GM12891 (cell line): ENCODE measurements at places on chromosomes 6 and 20.

- no peak for DNase-seq
Observed at GRCh38 chr20:52411611-52412010, 220.0 kb upstream of the ZFP64 start.

- no peak for DNase-seq
Observed at GRCh38 chr20:52224920-52225319, 33.3 kb upstream of the ZFP64 start.

- no peak for DNase-seq
Observed at GRCh38 chr6:46437671-46438221, 53.5 kb downstream of the RCAN2 start.

DNA sequence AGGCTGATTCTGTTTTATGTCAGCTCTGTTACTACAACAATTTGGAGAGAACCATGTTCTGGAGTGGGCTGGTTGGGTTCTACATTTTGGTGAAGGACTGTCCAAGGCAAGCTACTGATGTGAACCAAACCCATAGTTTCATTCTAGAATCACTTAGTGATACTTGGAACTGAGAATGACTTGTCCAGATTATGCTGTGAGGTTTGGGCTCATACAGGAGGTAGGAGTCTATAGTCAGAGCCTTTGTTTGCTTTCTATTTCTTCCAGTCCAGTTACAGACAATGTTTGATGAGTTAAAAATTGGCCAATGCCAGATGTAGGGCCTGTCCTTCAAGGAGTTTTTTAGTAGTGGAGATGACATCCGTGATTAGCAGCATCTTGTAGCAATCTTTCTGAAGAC, 97.9 kb downstream of the LRRC1 start:
- DNase-seq: no peak

DNA sequence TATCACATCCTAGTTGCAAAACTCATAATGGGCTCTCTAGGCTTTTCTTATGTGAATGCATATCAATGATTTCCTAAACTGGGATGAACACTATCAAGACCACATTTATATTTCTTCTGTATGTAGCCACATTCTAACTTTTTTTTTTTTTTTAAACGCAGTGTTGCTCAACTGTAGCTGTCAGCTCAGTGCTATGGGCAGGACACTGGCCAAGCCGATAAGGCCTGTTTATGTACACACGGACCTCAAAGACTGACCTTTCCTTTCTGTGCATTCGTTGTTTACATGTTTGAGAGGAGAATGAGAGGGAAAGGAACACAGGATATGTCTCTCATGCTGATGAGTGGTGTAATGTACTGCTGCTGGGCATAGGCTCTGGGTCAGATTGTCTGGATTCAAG, 75.1 kb upstream of the B3GAT2 start:
- no peak for DNase-seq

GRCh38 chr6:91166271-91167046, 579.6 kb upstream of the MAP3K7 start:
- DNase-seq: no peak

- DNase-seq: no peak
Observed at GRCh38 chr6:139586273-139586672, 211.8 kb upstream of the CITED2 start.

DNA sequence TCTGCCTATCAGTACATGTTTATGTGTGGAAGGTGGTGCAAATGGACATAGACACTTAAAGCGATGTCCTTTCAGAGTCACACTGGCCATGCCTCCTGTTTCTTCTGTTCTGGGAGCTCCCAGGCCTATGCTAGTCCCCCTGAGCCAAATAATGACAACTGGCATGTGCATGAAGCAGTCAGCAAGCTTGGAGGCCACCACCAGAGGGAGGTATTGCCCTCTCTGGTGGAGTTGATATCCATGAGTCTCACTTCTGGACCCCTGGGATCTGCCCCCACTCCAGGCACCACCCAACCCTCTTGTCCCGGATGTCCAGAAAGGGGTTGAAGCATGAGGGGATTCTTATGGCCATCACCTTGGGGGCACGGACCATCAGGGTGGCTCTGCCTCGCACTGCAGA, 172.2 kb downstream of the AIG1 start:
- peak; percentile 16 for DNase-seq

DNA sequence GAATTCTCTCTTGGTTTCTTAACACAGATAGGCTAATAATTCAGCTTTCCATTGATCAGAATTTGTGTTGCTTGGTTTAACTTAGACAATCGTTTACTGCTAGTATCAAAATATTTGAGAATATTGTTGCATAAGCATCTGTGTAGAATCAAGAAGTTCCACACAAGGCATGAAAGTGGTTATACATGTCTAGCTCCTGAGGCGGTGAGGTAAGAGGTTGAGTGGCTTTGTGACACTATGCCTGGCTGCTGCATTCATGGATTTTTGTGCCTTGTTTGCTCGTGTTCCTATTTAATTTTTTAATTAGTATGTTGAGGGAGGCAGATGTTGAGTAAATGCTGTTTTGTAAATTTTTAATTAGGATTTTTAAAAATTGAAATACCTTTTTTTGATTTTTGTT, 10.2 kb downstream of the PKIB start:
- no peak for DNase-seq

DNA sequence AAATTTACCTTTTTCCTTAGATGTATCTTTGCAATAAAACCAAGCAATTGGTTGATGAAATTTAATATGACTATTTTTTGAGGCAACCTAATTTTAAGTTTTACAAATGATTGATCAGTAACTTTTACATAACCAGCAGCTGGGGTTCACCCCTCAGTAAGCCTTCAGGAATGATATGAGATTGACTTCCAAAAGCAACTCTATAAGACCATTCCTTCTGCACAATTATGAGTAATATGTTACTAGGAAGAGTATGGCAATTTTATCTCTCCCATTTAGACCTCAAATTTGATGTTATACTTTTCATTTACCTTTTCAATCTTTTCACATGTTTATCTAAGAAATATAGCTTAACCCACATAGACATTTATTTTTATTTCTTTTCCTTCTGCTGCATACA, 1546.3 kb downstream of the HACE1 start:
- DNase-seq: no peak

- no peak for DNase-seq
Observed at GRCh38 chr20:51125780-51126179, 102.9 kb upstream of the KCNG1 start.

GRCh38 chr6:152636609-152637295, 410 bp downstream of the SYNE1 start:
- DNase-seq: no peak

- no peak for DNase-seq
Observed at GRCh38 chr6:57162028-57162427, 10.1 kb upstream of the BAG2 start.

DNA sequence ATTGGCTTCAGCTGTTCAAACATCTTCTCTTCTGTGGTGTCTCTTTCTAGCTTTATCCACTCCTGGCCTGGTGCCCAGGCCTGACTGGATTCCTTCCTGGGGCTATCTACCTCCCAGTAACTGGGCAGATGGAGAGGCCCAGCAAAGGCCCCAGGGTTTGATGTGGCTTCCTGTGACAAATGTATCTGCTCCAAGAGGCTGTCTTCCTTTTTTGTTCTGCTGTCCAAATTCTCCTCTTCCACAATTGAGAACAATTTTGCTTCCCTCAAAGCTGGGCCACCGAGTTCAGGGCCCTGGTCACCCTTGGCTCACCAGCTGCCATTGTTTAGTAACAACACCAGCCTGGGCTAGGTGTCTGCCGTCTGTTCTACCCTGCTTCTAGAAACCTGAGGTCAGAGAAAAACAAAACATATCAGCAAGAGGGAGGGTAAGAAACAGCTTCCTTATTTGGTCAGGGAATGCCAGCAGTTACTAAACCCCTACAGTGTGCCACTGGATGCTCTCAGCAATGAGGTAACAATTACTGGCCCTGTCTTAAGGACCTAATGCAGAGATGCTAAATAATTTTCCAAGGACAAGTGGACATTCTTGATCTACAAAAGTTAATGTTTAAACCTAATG, 3.9 kb downstream of the ZFP57 start:
- DNase-seq: no peak

DNA sequence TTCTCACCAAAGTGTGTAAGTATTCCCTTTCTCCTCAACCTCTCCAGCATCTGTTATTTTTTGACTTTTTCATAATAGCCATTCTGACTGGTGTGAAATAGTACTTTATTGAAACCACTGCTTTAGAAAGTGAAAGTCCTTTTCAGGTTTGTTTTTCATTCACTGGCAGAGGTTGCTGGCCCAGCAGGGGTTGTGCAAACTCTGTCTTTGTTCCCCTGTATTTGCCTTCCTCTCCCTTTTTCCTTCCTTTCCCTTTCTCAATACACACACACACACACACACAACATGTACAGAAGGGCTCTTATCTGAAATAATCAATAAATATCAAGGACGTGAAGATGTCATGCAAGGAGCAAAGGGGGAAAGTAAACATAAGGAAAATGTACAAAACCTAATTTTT, 99.8 kb downstream of the LY86 start:
- DNase-seq: no peak
